KBM-7 (cell line): ENCODE measurements at places on chromosomes 13 and 19.

- no peak for DNase-seq
Measured at GRCh38 chr19:55451163-55451964, 8.3 kb upstream of the SHISA7 start.

- no peak for DNase-seq
Measured at GRCh38 chr13:47426126-47426849, 529.4 kb upstream of the HTR2A start.

- no peak for DNase-seq
Measured at GRCh38 chr19:31418055-31418454, 68.8 kb upstream of the TSHZ3 start.

GRCh38 chr19:15253513-15253912 lies 21.3 kb upstream of the EPHX3 start:
- no peak for DNase-seq

- no peak for DNase-seq
Measured at GRCh38 chr13:106520251-106521054, 15.0 kb downstream of the EFNB2 start.

DNA sequence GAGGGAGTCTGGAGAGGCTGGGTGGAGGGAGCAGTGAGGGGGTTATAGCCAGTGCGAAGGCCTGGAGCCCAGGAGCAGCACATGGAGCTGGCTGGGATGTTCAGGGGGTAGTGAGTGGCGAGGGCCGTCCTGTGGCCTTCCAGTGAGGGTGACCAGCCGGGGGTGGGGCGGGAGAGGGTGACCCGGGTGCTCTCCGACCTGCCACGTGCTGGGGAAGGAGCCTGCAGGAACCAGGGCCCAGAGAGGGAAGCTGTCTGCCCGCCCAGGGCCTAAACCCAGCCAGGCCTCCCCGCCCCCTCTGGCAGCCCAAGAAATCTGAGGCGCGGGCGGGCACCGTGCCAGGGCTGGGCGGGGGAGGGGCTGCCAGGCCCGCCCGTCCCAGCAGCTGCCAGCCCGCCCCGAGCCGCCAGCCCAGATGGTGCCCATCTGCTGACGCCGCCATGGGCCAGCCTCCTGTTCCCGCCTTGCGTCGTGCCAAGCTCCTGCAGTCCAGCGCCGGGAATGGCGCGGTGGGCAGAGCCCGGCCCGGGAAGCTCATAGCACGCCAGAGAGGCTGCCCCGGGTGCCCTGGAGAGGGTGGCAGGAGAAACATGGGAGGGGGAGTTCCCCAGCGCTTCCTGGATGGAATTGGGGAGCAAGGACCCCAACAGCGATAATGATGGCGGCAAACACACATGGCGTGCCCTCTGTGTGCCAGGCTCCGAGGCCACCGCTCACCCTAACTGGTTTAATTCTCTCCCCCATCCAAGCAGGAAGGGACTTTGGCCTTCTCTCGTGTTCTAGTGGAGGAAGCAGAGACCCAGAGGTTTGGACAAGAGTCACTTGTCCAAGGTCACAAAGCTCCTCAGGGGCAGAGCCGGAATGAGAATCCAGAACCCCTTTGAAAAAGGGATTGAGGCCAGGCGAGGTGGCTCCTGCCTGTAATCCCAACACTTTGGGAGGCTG lies 21.5 kb downstream of the NFIC start:
- no peak for DNase-seq

GRCh38 chr13:79807554-79807953 lies 326.6 kb downstream of the NDFIP2 start:
- DNase-seq = no peak

DNA sequence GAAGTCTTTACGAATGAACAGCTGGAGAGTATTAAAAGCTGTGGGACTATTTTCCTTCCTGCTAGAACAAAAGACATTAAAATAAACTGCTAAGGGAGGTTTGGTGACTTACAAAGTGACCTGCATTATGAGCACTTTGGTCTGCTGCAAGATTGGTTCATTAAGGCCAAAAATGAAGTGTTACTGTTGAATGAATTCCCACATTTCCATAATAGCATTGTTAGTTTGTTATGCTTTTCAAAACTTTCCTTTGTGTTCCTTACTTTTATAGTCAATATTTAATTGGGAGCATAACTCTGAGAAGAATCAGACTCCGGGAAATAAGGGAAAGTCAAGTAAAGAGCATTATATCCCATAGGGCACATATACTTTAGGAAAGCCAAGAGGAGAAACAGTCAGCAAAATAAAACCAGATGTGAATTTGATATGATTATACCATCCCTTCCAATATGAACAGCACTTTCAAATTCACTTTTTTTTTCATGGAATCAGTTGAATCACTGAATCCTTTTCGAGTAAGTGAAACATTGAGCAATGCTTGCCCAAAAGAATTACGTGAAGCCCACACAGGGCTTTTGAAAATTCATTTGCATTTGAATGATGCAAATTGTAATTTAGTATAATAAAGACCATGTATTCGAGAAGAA lies 112.6 kb downstream of the KCTD12 start:
- no peak for DNase-seq

DNA sequence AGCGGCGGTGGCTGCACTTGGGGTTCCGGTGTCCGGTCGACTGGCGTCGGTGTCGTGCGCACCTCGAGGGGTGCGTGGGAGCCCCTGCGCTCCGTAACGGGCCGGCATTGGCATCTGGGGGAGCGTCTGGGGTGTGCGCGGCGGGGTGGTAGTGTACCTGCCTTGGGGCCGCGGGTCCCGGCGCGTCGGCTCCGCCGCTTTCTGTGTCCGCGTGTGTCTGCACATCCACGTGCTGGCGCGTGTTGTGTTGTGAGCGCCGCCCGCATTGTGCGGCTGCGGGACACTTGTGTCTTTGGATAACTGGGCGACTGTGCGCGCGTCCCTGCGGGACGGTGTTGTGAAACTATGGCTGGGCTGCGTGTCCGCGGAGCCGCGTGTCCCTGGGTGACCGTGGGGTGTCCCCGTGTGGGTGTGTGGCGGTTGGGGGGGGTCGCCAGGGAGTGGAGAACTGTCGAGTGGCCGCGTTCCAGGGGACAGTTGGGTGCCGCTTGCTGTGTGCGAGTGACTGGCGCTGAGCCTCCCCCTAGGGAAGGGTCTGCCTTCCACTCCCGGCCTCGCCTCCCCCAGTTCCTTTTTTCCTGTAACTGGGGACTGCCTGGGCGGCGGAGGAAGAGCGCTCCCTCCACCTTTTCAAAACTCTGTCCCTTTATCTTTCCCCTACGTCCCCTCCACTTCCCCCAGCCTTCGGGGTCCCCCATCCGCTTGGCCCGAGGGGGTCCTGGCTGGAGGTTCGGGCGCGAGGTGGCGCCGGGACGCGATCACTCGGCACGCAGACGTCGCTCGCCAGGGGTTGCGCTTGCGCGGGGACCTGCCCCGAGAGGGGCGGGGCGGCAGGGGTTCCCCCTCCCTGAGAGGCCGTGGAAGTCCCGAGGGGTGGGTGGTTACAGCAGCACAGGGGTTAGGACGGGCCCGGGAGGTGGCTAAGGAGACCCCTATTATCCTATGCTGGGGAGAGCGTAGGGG lies 5.7 kb upstream of the NFIC start:
- peak; percentile 72 for DNase-seq

GRCh38 chr19:50657712-50658440 lies 8.6 kb downstream of the C19orf81 start:
- DNase-seq = peak; percentile 83

GRCh38 chr19:42989851-42990250 lies 36.4 kb downstream of the PSG11 start:
- no peak for DNase-seq

GRCh38 chr13:34265046-34265679 lies 447.2 kb downstream of the RFC3 start:
- no peak for DNase-seq

- no peak for DNase-seq
Measured at GRCh38 chr19:45900738-45901431, 1.5 kb downstream of the MYPOP start.

DNA sequence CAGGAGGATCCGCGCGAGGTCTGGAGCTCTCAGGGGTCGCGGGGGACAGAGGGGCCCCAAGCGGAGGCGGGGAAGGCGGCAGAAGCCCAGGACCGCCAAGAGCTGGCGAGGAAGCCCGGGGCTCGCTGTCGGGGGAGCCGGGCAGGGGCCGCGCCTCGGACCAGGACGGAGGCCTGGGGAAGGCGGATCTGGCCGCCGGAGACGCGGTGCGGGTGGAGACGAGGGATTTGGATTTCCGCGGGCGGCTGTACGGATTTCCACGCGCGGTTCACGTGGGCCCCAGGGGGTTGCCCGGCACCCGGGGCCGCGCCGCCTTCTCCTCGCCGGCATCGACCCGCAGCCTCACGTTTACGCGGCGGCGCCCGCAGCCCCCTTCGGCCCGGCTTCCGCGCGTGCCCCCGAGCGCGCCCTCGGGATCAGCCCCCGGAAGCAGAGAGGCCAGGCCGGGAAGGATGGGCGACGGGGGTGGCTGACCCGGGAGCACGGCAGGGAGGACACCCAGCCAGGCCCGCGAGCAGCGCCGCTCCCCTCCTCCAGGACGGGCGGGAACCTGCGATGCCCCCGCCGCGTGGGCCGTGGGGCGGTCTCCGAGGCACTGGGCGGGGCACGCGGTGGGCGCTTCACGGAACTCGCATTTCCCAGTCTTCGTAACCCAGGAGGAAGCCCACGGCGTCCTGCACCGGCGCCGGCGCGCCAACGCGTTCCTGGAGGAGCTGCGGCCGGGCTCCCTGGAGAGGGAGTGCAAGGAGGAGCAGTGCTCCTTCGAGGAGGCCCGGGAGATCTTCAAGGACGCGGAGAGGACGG lies 4.7 kb downstream of the F7 start:
- DNase-seq = no peak

DNA sequence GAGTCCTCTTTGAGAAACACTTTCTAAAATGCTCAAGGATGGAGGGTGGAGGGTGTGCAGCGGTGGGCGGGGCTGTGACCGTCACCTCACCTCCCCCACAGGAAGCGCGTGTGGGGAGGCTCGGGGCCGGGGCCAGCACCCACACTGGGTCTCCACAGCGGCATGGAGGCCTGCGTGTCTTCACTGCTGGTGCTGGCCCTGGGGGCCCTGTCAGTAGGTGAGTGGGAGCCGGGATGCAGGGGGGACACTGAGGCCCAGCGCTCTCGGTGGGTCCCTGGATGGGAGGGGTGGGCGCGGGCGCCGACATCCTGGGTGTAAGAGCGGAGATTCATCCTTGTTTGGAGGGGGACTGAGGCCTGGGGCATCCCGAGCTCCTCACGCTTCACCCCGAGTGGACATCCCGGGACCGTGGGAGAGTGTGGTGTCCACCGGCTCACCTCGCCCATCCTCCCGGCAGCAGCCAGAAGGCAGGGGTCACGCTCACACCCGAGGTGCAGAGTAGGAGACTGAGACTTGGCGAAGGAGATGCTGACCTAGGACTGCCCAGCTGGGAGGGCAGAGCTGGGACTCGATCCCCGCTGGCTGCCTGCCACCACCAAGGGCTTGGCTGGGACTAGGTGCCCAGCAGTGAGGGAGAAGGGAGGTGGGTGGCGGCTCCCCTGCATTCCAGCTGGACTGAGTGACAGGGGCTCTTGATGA lies at the start of gene GZMM:
Gene GZMM (plus strand): TSS at position 144 of the 699 bp plus-strand sequence. CDS start 19 bp downstream, at position 163.
- no peak for DNase-seq

DNA sequence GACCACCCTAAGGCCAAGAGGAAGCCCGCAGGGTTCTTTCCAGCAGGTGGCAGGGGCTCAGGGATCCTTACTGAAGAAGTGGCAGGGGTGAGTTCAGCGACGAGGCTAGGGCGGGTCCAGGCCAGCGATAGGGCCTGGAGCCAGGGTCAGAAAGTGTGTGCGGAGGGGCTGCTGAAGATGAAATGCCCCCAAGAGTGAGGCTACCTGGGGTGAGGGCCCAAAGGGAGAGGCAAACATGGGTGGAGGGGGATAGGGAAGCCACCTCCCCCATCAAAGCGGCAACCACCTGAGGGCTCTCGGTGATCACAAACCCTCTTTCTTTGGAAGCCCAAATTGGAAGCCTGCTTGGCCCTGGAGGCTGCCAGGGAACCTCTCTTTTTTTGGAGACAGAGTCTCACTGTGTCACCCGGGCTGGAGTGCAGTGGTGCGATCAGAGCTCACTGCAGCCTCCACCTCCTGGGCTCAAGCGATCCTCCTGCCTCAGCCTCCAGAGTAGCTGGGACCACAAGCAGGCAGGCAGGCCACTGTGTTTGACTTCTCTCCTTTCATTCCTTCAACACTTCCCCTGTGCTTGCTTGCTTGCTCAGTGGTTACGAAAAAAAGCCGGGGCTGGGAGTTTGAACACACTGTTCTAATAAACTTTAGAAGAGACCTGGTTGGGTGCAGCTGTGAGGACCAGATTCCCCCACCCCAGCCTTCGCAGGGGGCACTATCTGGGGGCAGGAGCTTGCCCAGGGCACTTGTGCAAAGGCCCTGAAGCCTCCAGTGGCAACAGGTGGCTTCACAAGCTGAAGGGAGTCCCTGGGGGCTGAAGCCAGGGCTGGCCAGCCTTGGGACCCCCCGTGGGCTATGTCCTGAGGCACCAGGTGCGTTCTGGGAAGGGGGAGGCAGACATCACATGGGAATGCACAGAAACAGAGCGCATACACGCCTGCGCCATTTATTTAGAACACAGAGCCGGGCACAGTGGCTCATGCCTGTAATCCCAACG lies 1.4 kb upstream of the ATP8B3 start:
- DNase-seq = no peak

DNA sequence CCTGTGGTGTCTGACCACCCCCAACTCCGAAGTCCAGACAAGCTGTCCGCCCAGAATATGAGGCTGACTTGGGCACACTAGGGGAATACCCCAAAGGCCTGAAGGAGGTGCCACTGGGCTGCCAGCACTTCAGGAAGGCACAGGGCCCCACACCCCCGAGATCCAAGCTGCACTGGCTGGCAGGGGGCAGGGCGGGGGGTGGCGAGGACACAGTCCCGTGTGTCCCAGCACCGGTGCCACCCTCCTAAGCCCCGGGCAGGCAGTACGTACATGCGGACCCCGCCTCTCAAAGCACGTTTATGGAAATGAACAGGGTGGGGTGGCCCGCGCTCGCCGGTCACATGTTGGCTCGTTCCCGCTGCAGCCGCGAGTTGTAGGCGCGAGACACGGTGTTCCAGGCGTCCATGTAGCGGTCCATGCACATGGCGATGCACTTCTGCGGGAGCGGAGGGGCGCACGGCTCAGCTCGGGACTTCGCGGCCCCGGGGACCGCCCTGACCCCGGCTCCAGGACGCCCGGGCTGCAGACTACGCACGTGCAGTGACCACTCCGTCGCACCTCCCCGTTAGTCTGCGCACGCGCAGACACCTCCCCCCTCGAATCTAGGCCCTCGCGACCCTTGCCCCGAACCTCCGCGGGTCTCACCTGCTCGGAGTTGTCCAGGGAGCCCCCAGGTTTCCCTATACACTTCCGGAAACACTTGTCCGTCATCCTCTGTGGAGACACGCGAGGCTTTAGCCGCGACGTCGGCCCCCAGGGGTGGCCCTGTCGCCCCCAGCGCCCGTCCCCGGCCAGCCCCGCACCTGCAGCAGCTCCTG lies 566 bp downstream of the TIMM13 start:
- peak; percentile 37 for DNase-seq

GRCh38 chr13:93789058-93789457 lies 562.5 kb downstream of the GPC6 start:
- DNase-seq = no peak

DNA sequence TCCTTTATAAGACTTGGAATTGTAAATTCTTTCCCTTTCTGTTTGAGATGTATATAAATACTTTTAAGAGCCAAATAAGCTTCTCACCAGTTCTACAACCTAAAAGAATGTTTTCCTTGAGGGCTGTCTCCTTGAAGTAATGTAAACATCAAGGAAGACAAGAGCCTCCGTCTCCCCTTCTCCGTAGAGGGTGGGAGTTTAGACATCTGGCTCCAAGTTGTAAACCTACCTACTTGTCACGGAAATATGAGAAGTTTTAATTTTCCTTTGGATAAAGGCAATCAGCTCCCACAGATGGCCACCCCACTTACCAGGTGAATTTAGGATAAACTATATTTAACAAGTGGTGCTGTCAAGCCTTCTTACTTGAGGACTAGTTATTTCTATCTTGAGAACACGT lies 237.9 kb downstream of the NALCN start:
- no peak for DNase-seq
